ENCODE measurements at places on chromosomes 5 and 9.

DNA sequence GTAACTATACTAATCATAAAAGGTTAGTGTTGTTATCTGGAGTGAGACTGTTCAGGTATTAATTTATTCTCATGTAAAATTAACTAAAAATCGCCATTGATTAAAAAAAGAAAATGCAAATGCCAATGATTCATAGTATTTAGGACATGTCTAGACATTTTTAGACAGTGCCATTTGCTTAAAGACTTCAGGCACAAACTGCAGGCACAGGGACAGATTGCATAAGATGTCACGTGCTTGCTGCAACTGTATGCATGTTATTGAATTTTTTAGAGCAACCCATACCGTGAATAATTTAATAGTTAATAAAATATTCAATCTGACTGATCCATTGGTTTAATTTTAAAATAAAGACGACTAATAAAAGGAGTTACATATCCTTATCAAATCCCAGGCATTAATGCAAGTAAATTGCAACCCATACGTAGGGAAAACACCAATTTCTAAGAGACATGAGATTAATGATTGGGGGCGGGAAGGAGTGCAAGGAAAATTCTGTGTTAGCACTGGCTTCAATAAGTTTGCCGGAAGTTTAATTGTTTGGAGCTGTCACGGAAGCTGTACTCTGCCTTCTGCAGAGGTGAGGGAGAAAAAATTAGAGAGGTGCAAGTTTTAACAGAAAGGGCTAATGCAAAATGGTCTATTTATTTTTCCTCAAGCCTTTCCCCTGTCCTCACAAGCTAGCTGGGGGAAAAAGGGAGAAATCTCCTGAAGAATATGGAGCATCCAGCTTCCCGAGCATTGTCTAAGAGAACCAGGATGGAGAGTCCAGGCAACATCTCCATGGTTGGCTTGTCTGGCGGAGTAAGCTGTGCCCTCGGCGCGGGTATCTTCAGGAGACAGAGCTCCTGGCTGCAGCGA, 2.9 kb downstream of the EDIL3 start:
- no peak overlapping the region for H3K4me3 ChIP-seq
- H3K27me3 ChIP-seq = peaks cover 35% of the 10 kb centered on the region
- DNase-seq = no peak
- peaks cover 16% of the 10 kb centered on the region for H3K4me1 ChIP-seq
- no peaks in the 10 kb centered on the region for H3K36me3 ChIP-seq

GRCh38 chr9:34496149-34496712, 26.6 kb downstream of the ENHO start:
- no peaks in the 10 kb centered on the region for H3K27me3 ChIP-seq
- H3K36me3 ChIP-seq = no peaks in the 10 kb centered on the region
- no peak overlapping the region for H3K4me3 ChIP-seq
- no peak for DNase-seq

- H3K27me3 ChIP-seq = peaks cover 1% of the 10 kb centered on the region
- H3K27ac ChIP-seq = no peak overlapping the region
- no peak for DNase-seq
These were observed 127.1 kb downstream of the NSG2 start for GRCh38 chr5:174172566-174172965.

DNA sequence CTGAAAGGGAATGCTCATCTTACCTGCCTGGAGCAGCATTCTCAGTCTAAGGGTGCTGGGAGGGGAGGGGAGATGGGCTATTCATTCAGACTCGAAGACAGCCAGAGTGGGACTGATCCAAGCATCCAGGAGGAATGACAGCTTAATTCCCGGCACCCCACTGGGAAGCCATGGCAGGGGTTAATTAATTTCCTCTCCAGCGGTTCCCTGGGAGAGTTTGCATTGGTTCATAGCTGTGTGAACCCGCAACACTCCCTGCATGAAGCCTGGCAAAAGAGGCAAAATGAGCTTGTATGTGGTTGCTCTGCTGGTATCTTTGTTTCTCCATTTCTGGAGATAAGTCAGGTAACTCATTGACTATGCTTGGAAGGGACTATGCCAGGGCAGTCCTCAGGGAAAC, 401.0 kb upstream of the SLC24A2 start:
- no peaks in the 10 kb centered on the region for H3K4me1 ChIP-seq
- DNase-seq = no peak

DNA sequence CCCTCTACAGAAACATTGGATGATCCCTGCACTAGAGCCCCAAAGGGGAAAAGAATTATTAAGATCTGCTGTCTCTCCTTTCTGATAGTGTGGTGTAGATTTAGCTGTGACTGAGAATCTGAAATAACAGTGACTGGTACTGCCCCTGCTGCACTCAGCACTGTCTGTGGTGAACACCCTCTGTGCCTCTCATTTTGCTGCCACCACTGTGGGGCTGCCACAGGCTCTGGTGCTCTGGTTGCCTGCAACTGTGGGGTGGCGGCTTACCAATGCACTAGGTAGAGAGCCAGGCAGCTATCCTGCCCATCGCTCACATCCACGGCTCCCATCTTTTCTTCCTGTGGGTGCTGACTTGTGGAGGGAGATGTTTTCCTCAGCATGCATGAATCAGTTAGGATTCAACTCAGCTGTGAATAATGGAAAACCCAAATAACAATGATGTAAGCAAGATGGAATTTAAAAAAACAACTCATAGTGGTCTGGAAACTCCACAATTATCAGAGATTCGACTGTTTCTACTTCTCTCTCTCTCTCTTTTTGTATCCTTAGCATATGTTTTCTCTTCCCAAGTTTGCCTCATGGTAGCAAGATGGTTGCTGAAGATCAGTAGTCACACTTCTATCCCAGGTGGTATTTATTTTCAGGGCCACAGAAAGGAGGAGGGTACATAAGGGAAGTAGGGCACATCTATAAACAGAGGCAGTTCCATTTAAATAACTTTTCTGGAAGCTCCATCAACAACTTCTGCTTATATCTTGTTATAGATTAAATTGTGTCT, 99.8 kb upstream of the DAP start:
- no peaks in the 10 kb centered on the region for H3K36me3 ChIP-seq
- H3K4me1 ChIP-seq = peaks cover 59% of the 10 kb centered on the region
- peak overlapping the region; percentile 70 for H3K27ac ChIP-seq
- no peaks in the 10 kb centered on the region for H3K27me3 ChIP-seq
- no peak for DNase-seq

GRCh38 chr5:144390133-144390532, 219.5 kb downstream of the KCTD16 start:
- peak; percentile 3 for DNase-seq
- no peaks in the 10 kb centered on the region for H3K27me3 ChIP-seq
- H3K36me3 ChIP-seq = no peaks in the 10 kb centered on the region

GRCh38 chr5:2263763-2264162, 381.0 kb upstream of the IRX4 start:
- H3K4me3 ChIP-seq = no peak overlapping the region
- H3K27ac ChIP-seq = no peak overlapping the region
- H3K4me1 ChIP-seq = no peaks in the 10 kb centered on the region
- peaks cover 2% of the 10 kb centered on the region for H3K27me3 ChIP-seq
- DNase-seq = no peak

GRCh38 chr5:33631786-33632185, 191.0 kb downstream of the TARS1 start:
- H3K4me3 ChIP-seq = no peak overlapping the region
- no peaks in the 10 kb centered on the region for H3K4me1 ChIP-seq
- H3K27me3 ChIP-seq = no peaks in the 10 kb centered on the region
- DNase-seq = no peak
- H3K27ac ChIP-seq = no peak overlapping the region
- no peaks in the 10 kb centered on the region for H3K36me3 ChIP-seq

DNA sequence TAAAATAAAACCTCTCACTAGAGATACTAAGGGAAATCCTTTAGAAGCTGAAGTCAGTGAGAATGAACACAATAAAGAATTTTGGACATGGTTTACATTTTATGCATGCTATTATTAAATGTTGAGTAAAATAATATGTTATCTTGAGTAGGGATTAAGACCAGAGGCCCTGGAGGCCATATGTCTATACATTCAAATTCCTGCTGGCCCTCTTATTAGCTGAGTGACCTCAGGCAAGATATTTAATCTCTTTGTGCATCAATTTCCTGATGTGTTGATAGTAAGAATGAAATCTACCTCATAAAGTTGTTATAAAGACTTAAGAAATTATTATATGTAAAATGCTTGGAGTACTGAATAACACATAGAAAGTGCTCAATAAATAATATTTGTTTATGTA, 281.1 kb upstream of the KLF4 start:
- no peaks in the 10 kb centered on the region for H3K27me3 ChIP-seq
- no peak overlapping the region for H3K27ac ChIP-seq
- H3K4me1 ChIP-seq = no peaks in the 10 kb centered on the region
- no peak for DNase-seq

DNA sequence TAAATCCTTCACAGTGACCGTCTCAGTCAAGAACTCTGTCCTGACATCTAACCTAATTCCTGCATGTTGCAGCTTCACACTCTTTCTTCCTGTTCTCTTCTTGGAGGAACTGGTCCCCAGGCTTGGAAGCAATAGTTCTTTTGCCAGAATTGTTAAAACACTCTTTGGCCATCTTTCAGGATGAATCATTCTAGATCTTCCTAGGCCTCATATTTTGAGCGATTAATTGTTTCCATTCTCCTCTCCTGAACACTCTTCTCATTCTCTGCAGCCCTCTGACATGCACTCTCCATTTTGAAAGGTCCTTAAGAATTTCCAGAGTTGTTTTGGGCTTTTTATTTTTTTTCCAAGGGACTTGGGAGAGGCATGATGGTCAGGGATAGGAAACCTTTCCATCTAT, 85.8 kb downstream of the FAM114A2 start:
- H3K27ac ChIP-seq = no peak overlapping the region
- H3K36me3 ChIP-seq = no peaks in the 10 kb centered on the region
- no peaks in the 10 kb centered on the region for H3K4me1 ChIP-seq
- H3K4me3 ChIP-seq = no peak overlapping the region
- DNase-seq = no peak
- H3K27me3 ChIP-seq = no peaks in the 10 kb centered on the region

DNA sequence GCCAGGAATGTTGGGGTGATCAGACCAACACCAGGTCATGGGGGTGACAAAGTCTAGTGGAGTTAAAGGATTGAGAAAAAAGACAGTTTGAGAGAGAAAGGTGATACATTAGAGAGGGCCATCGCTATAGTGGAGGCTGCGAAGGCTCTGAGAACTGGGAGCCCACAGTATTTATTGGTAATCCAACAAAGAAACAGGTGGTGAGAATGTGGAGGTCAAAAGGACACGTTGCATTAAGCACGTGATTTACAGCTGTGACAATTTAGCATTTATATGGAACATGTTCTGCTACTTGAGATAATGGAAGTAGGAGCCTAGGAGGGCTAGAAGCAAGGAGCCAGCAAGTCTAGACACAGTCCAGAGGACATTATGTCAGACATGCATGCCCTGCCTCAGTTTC, 2086.5 kb upstream of the C9orf72 start:
- DNase-seq = no peak
- no peaks in the 10 kb centered on the region for H3K27me3 ChIP-seq
- no peak overlapping the region for H3K27ac ChIP-seq
- H3K4me3 ChIP-seq = no peak overlapping the region

- no peaks in the 10 kb centered on the region for H3K36me3 ChIP-seq
- no peak for DNase-seq
- H3K27me3 ChIP-seq = no peaks in the 10 kb centered on the region
- no peak overlapping the region for H3K4me3 ChIP-seq
- no peak overlapping the region for H3K27ac ChIP-seq
- H3K4me1 ChIP-seq = no peaks in the 10 kb centered on the region
These were observed 549.2 kb upstream of the GRAMD2B start for GRCh38 chr5:125874057-125874456.

- peaks cover 4% of the 10 kb centered on the region for H3K27me3 ChIP-seq
- peaks cover 3% of the 10 kb centered on the region for H3K36me3 ChIP-seq
- H3K27ac ChIP-seq = peak overlapping the region; percentile 80
- H3K4me1 ChIP-seq = peaks cover 54% of the 10 kb centered on the region
- no peak for DNase-seq
- H3K4me3 ChIP-seq = peak overlapping the region; percentile 94
These were observed 686 bp upstream of the COL27A1 start for GRCh38 chr9:114154600-114155102.
